ENCODE measurements at places on chromosomes 13 and 19.
A peak's percentile ranks its signal among the peaks of the same experiment; 100 is the strongest.

DNA sequence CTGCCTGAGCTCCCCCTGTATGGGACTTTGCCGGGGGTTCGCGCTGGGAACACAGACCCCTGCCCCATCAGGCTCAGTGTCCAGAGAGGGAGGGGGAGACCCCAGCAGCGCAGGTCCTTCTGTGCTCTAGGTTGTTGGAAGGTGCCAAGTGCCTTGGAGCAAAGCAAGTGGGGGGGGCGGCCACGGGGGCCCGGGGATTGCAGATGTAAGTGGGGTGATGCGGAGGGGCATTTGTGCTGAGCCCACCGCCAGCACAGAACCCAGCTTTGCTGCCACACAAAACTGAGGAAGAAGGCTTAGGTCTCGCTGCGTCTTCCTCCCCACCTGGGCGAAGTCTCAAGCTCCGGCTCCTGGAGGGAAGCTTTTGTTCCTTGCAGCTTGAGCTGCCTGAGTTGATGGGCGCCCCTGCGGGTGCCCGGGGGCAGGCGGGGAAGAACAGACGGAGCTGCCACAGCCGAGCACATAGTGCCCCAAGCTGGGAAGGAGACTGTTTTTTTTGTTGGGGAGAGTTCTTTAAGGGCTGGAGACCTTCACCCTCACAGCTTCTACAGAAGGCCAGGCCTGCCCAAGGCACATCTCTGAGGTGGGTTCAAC is 1.5 kb upstream of the NTN5 start:
- DNase-seq, result no peak

DNA sequence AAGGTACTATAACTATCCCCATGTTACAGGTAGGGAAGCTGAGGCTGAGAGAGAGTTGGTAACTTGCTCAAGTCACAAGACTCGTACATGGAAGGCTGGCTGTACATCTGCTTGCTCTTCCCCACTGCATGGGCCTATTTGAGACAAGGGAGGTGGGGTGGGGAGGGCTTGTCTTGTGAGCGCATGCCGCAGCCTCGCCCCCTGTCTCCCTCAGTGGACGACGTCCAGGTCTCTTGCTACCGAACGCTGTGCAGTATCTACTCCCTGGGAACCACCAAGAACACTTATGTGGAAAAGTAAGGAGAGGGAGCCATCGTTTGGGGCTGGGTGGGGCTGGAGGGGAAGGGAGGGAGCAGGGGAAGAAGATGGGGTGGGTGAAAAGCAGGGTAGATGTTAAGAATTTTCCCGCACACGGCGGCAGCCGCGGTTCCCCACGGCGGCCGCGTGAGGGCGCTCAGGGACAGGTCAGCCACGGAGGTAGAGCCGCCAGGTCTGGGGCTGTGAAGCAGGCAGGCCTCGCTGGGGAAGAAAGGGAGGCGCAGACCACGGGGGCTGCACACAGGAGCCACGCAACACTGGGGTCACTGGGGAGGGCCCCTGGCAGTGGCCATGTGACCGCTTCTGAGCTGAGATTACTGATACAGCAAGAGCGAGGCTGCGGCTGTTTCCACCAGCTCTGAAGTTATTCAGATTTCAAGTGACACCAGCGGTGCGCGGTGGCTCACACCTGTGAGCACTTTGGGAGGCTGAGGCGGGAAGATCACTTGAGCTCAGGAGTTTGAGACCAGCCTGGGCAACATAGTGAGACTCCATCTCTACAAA is 81.5 kb downstream of the RYR1 start:
- DNase-seq, result peak; percentile 77

DNA sequence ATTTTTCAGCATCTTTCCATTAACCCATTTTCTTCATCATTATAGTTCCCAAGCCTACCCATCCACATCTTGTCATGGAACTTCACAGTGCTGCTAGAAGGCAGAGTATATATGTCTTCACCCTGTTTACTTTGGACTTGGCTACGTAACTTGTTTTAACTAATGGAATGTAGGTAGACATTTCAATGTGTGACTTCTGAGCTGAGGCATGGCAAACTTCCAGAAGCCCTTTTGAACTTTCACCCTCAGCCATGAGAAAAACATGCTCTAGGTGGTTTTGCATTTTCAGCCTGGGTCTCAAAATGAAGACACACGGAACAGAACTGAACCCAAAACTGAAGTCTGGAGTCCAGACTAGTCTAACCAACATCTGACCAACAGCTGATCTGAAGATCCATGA is 3.2 kb downstream of the TEX30 start:
- DNase-seq, result no peak

DNA sequence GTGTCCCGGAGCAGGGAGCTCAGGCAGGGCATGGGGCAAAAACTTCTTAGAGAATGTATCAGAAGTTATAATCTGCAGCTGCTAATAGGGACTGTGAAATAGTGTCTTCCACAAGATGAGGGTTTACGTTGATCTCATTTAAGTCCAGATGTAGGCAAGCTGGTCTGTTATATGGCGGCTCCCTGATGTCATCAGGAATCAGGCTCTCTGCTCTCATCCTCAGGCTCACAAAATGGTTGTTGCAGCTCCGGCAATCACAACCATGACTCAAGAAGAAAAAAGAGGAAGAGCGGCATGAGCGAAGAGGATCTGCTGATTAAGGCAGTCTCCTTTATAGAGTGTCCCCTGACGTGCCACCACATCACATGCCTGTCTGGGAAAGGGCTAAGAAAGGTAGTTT is 191.3 kb downstream of the KLF5 start:
- DNase-seq, result no peak

DNA sequence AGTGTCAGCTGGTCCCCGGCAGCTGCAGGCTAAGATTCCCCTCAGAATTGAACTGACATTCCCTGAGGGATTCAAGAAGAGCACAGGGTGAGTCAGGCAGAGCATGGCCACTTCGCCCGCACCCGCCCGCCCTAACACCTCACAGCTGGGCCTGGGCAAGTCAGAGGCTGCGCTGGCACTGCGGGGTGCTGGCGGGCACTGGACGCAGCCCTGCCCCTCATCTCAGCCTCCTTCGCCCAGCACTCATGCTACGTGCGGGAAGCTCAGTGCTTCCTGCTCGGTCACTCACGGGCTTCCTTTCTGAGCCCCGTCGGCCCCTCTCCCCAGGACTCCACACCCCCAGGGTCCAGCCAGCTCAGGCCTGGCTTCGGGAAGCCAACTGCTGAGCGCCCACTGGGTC is 56.9 kb downstream of the MLLT1 start:
- no peak for DNase-seq

DNA sequence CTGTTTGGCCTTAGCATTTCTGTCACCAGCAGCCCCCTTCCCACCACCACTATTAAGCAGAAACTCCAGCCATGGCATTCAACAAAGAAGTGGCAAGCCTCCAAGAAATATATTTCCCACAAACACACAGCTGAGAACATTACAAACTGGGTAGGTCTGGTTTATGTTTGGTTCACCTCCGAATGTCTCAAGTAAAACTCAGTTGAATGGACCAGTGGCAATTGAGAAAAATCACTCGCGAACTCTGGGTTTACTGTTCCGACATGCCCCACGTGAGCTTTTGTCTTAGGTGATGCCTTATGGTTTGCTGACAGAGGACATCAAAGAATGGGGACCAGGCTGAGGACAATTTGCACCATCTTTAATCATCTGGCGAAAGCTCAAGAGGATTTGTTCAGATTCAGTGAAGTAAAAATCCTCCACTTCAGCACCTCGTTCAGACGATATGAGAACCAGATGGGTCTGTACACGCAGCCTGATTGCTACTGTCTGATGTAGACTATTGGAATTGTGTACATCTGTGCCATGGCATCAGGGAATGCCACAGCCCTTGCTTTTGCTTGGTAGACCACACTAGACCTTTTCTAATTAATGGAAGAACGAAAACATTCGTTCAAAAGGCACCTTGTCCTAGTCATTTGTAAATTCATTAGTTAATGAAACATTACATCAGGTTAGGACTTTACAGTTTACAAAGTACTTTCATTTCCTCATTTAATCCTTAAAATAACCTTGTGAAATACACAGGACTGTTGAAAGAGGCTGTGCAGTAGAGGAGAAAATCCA is 59.4 kb downstream of the SLC10A2 start:
- no peak for DNase-seq

DNA sequence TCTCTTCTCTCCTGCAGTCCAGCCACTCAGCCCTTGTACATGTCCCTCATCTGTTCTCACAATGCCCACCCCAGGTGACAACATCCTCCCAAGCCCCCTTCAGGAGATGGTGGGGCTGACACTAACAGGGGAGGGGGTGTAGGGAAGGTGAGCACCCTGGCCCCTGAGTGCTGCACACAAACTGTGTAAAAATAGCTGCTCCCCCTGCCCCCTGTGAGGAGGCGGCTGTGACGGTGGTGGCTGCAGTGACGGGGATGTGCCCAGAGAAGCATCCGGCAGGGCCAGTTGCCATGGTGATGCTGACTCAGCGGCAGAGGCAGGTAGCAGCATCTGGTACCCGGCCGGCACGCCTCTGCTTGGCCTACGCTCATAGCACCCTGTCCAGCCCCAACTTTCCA is 13.0 kb upstream of the JUND start:
- peak; percentile 90 for DNase-seq

GRCh38 chr19:17718947-17719711 is at the start of gene MAP1S:
Gene MAP1S (plus strand): TSS chr19:17719480. CDS start chr19:17719503, 23 bp downstream.
- DNase-seq, result peak; percentile 61

GRCh38 chr13:44899967-44900366 is 89.3 kb downstream of the NUFIP1 start:
- DNase-seq, result no peak

- peak; percentile 32 for DNase-seq
Observed at GRCh38 chr19:58183817-58184215, 955 bp downstream of the ZNF274 start.

DNA sequence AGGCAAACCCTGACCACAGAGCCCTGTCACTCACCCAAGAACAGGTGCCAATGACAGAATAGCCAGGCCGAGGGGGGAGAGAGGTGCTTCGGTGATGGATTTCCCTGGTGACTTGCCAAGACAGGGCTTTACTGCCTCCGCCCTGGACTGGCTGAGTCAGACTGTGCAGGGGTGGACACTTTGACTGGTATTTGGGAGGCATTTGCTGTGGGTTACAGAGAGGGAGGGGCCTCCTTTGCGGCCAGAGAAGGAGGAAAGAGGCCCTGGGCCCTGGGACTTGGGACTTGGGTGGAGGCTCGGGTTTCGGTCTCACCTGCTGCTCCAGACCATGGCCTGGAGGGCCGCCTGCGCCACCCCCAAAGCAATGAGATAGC is 4.6 kb upstream of the EPS8L1 start:
- no peak for DNase-seq

GRCh38 chr19:32677657-32678056 is 2.0 kb downstream of the RGS9BP start:
- DNase-seq, result no peak

DNA sequence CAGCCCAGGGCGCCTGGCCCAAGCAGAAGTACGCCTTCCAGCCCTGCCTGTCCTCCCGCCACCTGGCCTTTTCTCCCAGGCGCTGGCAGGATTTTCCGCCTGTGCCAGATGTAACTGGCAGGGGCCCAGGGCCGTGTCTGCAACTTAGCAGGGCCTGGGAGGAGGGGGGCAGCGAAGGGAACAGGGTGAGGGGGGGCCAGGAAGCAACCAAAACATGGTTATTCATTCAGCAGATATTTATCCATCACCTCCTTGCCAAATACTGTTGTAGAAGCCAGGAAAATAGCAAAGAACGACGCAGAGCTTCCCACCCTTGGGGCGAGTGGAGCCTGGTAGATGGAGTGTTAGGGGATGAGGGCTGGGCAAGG is 5.6 kb downstream of the TLE6 start:
- no peak for DNase-seq

DNA sequence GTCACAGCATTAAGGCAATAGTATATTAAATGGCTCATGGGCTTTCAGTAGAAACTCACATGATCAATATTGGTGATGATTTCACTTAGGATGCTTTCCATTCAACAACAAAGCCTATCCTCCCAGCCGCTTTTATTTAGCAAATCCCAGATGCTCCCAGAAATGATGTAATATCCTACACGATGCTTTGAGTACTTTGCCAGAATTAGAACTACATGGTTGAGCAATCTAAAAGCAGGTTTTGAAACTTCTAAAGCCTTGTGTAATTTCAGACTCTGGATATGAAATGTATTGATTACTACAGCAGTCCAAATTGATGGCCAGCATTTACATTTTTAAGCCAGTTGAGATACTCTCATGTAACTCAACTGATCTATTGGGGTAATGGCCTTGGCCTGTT is 13.6 kb downstream of the DLEU7 start:
- DNase-seq, result no peak

DNA sequence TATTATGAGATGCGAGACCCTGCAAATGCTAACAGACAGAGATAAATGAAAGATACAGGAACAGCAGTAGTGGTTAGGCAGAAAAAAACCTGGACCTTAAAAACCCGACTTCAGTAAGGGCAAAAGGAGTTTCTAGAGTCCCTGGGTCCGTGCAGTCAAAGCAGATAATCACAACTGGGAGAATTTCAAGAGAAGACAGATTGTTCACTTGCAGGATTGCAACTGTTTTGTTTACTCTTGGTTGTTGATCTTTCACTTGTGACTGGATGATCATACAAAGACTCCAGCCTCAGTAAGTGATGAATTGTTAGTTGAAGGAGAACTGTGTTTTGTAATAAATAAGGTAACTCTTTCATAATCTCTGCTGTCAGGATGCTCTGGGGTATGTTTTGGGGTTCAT is 135.1 kb downstream of the GPC6 start:
- DNase-seq, result no peak

- no peak for DNase-seq
Observed at GRCh38 chr13:97254816-97255215, 32.7 kb downstream of the MBNL2 start.

GRCh38 chr19:33861950-33862349 is 65.3 kb downstream of the KCTD15 start:
- DNase-seq, result no peak

DNA sequence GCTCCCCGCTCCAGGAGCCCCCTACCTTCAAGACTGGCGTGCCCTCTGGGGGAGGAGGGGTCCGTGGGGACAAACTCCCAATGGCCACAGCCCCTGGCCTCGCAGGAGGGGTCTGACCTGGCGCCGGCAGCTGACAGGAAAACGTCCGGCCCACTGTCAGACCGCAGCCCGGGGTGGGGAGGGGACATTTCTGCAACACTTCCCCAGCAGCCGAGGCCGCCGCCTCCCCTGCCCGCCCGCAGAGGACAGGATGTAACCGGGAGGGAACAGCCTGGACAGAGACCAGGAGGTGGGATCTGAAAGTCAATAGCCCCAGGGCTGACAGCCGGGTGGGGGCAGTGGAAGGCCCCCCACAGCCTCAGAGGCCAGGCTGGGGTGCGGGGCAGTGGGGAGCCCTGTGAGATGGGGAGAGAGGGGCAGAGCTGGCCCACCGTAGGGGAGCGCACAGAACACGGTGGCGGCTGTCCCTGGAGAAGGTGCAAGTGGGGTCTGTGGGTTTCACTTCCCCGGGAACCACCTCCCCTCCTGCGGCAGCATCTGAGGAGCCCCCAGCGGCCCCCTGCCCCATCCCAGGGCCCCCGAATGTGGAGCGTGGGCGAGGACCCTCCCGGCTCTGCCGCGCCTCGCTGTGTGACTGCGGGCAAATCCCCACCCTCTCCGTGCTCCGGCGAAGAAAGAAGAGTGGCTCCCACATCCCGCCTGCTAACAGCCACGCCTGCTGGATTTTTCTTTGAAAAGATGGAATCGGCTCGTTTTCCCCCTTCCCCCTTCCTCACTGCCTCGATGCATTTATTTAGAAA is at the start of gene PEAK3:
PEAK3 (minus strand) TSS at position 114 of the 800 bp plus-strand sequence. CDS start 1,244 bp downstream, outside the sequence.
- no peak for DNase-seq

GRCh38 chr13:21541980-21542379 is 62.0 kb downstream of the MICU2 start:
- DNase-seq, result no peak
